ENCODE measurements at places on chromosomes 7 and 10.

DNA sequence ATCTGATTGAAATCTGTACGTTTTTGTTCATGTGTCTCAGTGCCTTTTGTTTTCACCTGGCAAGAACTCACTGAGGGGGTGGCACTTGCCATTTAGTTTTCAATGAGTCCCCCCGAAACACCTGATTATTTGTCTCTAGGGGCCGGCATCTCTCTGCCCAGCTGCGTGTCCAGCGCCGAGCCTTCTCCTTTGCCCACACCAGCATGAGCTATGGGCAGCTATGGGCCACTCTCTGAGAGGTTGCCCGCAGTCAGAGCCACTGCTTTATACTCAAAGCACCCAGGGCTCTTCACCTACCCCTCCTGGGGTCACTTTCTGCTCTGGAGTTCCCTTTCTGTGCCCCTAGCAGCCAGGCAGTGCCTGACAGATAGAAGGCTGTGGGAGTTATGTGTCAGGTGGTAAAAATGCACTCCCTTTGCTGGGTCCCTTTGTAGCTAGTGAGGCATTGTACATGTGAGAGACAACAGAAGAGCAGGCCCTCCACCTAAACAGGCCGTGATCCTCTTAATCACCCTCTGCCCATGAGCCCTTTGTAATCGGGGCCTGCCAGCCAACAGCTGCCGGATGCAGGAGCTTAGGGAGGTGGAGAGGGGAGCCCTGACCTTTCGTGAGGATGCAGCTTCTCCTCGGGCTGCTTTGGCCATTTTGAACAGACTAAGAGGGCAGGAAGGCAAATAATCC is 133.1 kb upstream of the NPS start:
- DNase-seq: peak; percentile 0

DNA sequence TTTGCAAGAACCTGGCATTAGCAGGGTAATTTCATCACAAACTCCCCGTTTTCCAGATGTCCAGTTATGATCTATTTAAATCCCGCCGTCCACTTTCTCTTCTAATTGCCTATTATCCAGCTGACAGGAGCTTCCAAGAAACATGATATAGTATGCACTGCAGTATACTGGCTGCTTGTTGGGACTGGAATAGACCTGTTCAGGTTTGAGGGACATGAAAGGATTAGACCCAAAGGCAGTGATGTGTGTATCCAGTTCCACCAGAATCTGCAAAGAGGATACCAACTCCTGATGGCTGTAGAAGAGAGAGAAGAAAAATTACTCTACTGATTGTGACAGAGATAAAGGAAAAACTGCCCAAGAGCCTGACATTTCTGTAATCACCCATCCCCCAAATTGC is 8.9 kb downstream of the MSS51 start:
- no peak for DNase-seq

DNA sequence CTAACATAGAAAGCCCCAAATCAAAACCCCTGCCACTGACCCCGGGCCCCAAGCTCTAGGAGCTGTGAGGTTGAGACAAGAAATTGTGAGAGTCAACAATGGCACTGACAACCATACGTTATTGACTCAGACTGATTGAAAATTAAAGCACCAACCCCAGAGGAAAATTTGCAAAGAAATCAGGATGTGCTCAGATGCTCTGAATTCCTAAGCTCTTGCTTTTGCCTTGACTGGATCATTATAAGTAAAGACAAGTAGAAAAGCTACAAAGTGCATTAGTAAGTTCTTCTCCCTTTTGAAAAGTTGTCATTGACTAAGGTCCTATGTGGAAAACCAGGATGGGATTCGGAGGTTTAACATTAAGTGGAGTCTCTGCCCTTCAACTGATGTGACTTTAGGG is 130.2 kb downstream of the SAMD9 start:
- DNase-seq: no peak

- no peak for DNase-seq
Measured at GRCh38 chr7:57404343-57404966, 45.5 kb upstream of the ZNF716 start.

DNA sequence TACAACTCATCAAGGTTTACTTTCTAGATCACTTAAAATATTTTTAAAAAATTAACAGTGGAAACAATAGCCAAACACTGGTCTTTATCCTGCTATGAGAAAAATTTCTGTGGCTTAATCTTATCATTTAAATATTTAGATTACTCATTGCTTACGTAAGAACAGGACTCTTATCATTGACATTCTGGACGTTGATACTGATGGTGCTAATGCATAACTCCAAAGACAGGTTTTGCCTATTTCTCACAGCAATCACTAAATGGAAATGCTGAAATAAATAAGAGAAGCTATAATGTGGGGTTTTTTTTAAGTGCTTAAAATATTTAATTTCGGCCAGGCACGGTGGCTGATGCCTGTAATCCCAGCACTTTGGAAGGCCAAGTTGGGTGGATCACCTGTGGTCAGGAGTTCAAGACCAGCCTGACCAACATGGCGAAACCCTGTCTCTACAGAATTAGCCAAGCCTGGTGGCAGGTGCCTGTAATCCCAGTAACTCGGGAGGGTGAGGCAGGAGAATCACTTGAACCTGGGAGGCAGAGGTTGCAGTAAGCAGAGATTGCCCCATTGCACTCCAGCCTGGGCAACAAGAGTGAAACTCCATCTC is 195.0 kb downstream of the HGF start:
- no peak for DNase-seq

DNA sequence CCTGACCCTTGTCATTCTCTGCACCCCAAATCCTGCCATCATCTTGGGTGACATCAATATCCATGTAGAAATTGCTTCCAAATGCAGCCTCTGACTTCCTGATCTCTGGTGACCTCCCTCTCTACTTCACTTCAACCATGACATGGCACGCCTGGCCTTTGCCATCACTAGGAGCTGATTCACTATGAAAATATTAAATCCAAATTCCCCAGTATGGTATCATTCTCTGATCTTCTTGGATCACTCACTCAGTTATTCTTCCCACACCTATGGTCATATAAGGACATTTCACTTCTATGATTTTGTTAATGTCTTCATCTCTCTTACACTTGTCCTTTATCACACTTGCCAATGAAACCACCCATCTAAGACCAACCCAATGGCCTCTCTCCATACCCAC is 73.7 kb upstream of the ODAD2 start:
- DNase-seq: no peak

Measured in NCI-H774 (cell line).